ENCODE measurements at places on chromosomes 5 and 9. TPM values are rescaled to one million over a fixed set of nuclear protein-coding genes. Genes with fewer than 3 reads are reported as not detected.

- no peaks in the 10 kb centered on the region for H3K27me3 ChIP-seq
- H3K36me3 ChIP-seq = no peaks in the 10 kb centered on the region
- H3K27ac ChIP-seq = no peak overlapping the region
- no peaks in the 10 kb centered on the region for H3K4me1 ChIP-seq
These were observed 624.9 kb upstream of the GRAMD2B start for GRCh38 chr5:125798307-125798706.

DNA sequence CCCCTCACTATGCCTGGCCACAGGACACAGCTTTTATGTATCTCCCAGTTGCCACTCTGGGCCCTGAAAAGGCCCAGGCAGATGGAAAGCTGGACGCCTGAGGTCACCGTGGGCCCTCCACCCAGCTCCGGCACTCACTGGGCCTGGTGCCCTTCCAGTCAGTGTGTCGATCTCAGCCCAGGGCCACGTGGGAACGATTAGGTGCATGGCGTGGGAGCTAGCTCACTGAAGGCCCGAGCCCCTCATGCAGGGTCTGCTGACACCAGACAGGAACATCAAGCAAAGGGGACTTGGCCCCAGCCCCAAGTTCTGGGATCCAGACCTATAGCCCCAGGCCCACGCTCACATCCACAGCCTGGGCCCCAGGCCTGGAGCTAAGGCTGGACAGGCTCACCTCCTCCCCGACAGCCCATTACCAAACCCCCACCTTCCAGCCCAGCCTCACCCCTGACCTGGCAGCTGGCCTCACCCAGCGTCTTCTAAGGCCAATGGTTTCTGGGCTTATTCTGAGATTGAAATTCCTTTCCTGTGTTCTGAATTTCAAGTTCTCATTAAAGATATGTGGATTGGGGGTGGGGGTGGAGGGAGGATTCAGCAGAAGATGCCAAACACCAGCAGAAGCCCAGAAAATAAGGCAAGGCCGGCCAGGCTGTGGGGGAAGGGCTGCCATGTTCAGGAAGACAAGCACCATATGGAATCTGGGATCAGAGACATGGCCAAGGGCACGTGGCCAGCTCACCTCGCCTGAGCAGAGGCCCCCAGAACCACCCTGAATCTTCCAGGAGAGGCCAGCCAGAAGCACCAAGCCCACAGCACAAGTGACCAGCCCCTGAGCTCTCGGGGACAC lies 74.5 kb downstream of the ADAMTS2 start:
- H3K36me3 ChIP-seq = no peaks in the 10 kb centered on the region
- H3K27me3 ChIP-seq = no peaks in the 10 kb centered on the region
- no peaks in the 10 kb centered on the region for H3K4me1 ChIP-seq
- H3K27ac ChIP-seq = no peak overlapping the region
- H3K4me3 ChIP-seq = no peak overlapping the region

DNA sequence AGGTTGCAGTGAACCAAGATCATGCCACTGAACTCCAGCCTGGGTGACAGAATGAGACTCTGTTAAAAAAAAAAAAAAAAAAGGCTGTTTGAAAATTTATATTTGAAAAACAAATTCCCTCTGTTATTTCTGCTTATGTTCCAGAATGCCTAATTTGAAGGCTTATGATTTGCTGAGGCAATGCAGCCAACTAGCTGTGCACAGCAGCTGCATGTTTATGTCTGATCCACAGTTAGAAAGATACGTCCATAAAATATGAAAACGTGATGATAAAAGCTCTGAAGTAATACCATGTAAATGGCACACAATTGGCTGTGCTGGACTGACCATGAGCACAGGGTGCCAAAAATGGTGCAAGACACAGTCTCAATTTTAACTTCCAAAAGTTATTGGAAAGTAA lies 453.2 kb downstream of the TUSC1 start:
- no peak for DNase-seq
- H3K4me1 ChIP-seq = no peaks in the 10 kb centered on the region
- no peak overlapping the region for H3K27ac ChIP-seq
- H3K4me3 ChIP-seq = no peak overlapping the region
- H3K27me3 ChIP-seq = no peaks in the 10 kb centered on the region

DNA sequence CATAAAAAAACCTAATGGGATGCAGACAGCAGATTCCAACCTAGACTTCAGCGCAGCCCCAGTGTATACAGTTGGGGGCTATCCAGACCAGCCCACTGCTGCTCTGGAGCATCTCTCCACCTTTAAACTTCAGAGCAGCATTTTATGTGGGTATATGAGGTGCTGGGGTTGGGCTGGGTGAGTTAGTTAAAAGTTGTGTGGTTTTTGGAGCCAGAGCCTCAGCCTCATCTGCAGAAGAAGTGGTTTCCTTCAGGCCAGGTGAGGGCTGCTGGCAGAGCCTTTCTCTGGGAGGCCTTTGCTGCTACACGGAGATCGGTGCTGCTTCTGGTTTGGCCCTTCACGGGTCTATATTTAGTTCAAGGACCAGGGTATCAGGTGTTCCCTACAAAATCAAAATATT lies 228.3 kb downstream of the PDZD2 start:
- no peak overlapping the region for H3K4me3 ChIP-seq
- no peak for DNase-seq
- no peaks in the 10 kb centered on the region for H3K36me3 ChIP-seq

The AQP3 gene
- polyA plus RNA-seq = 2.8 TPM

The LRSAM1 gene
- 9.3 TPM for polyA plus RNA-seq

DNA sequence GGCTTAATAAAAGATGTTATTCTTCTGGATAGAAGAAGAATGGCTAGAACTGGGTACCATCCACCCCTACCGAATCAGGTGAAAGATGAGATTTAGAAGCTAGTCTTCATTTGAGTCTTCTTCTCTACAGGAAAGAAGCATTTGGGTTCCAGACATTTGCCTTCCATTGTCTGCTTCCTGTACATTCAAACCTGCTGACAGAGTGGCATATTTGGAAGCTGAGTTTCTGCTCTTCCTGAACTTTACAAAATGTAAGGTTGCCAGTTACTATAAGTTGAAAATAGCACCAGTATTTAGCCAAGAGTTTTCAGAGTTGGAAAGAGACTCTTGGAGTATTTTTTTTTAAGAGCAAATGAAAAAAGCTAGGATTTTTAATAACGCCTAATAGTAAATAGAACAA lies 525.4 kb upstream of the TLE4 start:
- H3K4me1 ChIP-seq = no peaks in the 10 kb centered on the region
- H3K27ac ChIP-seq = no peak overlapping the region
- DNase-seq = no peak
- H3K4me3 ChIP-seq = no peak overlapping the region

GRCh38 chr9:75274781-75275180 lies 186.5 kb downstream of the OSTF1 start:
- DNase-seq = no peak
- H3K4me3 ChIP-seq = no peak overlapping the region
- H3K27me3 ChIP-seq = no peaks in the 10 kb centered on the region
- no peak overlapping the region for H3K27ac ChIP-seq
- H3K4me1 ChIP-seq = no peaks in the 10 kb centered on the region

The CARTPT gene
- 0.51 TPM for polyA plus RNA-seq

GRCh38 chr5:54942064-54942778 lies 43.2 kb downstream of the ESM1 start:
- H3K27me3 ChIP-seq = no peaks in the 10 kb centered on the region
- H3K4me3 ChIP-seq = no peak overlapping the region
- no peak for DNase-seq
- no peaks in the 10 kb centered on the region for H3K4me1 ChIP-seq
- no peaks in the 10 kb centered on the region for H3K36me3 ChIP-seq

GRCh38 chr9:31608881-31609280 lies 775.6 kb upstream of the ACO1 start:
- no peak overlapping the region for H3K4me3 ChIP-seq
- H3K27me3 ChIP-seq = no peaks in the 10 kb centered on the region
- H3K36me3 ChIP-seq = no peaks in the 10 kb centered on the region

- no peak overlapping the region for H3K27ac ChIP-seq
- no peaks in the 10 kb centered on the region for H3K27me3 ChIP-seq
- DNase-seq = peak; percentile 11
- no peaks in the 10 kb centered on the region for H3K36me3 ChIP-seq
- H3K4me3 ChIP-seq = no peak overlapping the region
- H3K4me1 ChIP-seq = no peaks in the 10 kb centered on the region
These were observed 50.8 kb downstream of the CRB2 start for GRCh38 chr9:123406691-123407216.

DNA sequence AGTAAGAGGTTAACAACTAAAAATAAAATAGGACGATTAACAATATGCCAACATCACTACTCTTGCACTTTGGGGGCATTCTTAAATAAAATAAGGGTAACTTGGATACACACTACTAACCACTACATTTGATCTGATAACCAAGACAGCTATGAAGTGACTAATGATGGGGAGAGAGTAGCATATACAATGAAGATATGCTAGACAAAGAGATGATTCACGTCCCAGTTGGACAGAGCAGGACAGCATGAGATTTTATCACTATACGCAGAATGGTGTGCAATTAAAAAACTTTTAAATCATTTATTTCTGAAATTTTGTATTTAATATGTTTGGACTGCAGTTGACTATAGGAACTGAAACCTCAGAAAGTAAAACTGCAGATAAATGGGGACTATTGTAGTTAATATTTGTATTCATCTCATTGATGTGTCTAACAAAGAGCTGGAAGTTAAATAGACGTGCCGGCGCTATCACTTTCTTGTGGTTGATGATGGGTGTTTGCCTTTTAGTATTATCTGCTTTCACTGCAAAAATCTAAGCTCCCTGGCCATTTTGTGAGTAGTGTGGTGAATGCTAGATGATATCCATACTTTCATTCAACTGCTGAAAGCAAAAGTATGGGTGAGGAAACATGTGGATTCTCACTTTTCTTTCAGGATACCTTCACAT lies 18.7 kb downstream of the GIN1 start:
- DNase-seq = no peak
- H3K4me1 ChIP-seq = no peaks in the 10 kb centered on the region
- H3K4me3 ChIP-seq = no peak overlapping the region
- H3K27ac ChIP-seq = no peak overlapping the region
- no peaks in the 10 kb centered on the region for H3K36me3 ChIP-seq
- no peaks in the 10 kb centered on the region for H3K27me3 ChIP-seq

- no peak overlapping the region for H3K4me3 ChIP-seq
- H3K36me3 ChIP-seq = no peaks in the 10 kb centered on the region
- H3K27me3 ChIP-seq = no peaks in the 10 kb centered on the region
- no peak overlapping the region for H3K27ac ChIP-seq
- DNase-seq = no peak
- H3K4me1 ChIP-seq = peaks cover 13% of the 10 kb centered on the region
These were observed 101.2 kb downstream of the PCSK1 start for GRCh38 chr5:96331681-96332361.

DNA sequence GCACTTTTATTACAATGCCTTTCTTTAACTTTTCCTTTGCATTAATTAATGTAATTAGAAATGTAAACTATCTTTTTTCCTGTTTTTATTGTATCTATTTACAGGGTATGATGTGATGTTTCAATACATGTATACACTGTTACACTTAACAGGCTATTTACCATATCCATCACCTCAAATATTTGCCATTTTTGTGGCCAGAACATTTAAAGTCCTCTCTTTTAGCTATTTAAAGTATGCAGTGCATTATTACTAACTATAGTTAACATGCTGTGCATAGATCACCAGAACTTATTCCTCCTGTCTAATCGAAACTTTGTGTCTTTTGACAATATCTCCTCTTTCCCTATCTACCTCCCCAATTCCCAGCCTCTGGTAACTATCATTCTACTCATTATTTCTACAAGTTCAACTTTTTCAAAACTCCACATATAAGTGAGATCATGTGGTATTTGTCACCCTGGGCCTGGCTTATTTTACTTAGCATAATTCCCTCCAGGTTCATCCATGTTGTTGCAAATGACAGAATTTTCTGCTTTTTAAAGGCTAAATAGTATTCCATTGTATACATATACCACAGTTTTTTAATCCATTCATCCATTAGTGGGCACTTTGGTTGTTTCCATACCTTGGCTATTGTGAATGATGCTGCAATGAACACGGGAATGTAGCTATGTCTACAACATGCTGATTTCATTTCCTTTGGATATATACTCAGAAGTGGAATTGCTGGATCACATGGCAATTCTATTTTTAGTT lies 32.8 kb downstream of the OR2K2 start:
- DNase-seq = no peak
- H3K27me3 ChIP-seq = no peaks in the 10 kb centered on the region
- no peak overlapping the region for H3K4me3 ChIP-seq
- H3K36me3 ChIP-seq = no peaks in the 10 kb centered on the region
- H3K4me1 ChIP-seq = no peaks in the 10 kb centered on the region

The ASPN gene
- polyA plus RNA-seq = 227 TPM

- no peaks in the 10 kb centered on the region for H3K27me3 ChIP-seq
- H3K27ac ChIP-seq = no peak overlapping the region
These were observed 17.5 kb upstream of the OR13C9 start for GRCh38 chr9:104635456-104635855.

GRCh38 chr5:24094081-24094679 lies 550.6 kb downstream of the CDH10 start:
- no peaks in the 10 kb centered on the region for H3K36me3 ChIP-seq
- H3K4me3 ChIP-seq = no peak overlapping the region
- DNase-seq = no peak
- H3K4me1 ChIP-seq = no peaks in the 10 kb centered on the region
- H3K27me3 ChIP-seq = no peaks in the 10 kb centered on the region
- no peak overlapping the region for H3K27ac ChIP-seq

The KIF24 gene
- polyA plus RNA-seq = 0.10 TPM

DNA sequence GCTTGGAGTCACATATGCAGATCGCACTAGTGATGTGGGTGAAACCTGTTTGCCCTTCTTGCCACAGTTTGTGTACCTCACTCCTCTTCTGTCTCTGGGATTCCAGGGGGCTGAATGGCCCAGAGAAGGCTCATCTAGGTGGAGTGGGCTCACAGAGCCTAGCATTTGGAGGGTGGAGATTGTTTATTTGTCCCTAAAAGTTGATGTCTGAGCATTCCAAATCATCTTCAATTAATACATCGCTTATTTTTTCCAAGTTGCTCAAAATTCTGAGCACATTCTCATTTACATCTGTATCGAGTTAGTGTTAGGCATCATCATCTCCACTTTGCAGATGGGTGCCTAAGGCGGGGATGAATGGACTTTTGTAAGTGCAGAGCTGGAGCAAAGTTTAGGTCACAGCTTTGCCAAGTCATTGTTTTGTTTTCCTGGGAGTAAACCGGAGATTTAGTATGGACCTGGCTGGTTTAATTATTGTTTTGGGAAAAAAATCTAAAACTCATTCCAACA lies 2.0 kb downstream of the ABL1 start:
- no peaks in the 10 kb centered on the region for H3K36me3 ChIP-seq
- peaks cover 3% of the 10 kb centered on the region for H3K4me1 ChIP-seq
- no peaks in the 10 kb centered on the region for H3K27me3 ChIP-seq

GRCh38 chr9:87184956-87185642 lies 237.8 kb upstream of the GAS1 start:
- H3K27ac ChIP-seq = no peak overlapping the region
- no peak for DNase-seq
- H3K27me3 ChIP-seq = no peaks in the 10 kb centered on the region
- H3K4me1 ChIP-seq = no peaks in the 10 kb centered on the region
- H3K4me3 ChIP-seq = no peak overlapping the region
- H3K36me3 ChIP-seq = no peaks in the 10 kb centered on the region
